ENCODE measurements at places on chromosomes 3 and 15.
A peak's percentile ranks its signal among the peaks of the same experiment; 100 is the strongest.

DNA sequence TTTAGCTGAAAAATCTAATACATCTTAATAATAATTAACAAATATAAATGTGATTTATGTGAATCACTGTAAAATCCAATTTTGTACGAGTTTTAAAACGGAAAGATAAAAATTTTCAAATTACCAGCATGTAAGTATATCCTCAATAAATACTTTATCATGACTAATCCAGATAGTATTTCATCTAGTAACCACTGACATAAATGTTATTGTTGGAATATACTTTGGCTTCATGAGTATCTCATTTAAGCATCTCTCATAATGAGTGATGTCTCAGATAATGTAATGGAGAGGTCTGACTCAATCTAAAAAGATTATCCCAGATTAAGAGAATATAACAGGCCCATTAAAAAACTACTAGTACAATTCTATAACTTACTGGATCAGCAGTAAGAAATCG lies 216.3 kb downstream of the STAG1 start:
- no peak overlapping the region for H3K4me3 ChIP-seq
- H3K27ac ChIP-seq = no peak overlapping the region
- no peak for DNase-seq
- peaks cover 6% of the 10 kb centered on the region for H3K36me3 ChIP-seq
- no peaks in the 10 kb centered on the region for H3K4me1 ChIP-seq

GRCh38 chr15:48336940-48337339 lies 5.7 kb downstream of the DUT start:
- H3K36me3 ChIP-seq = peaks cover 11% of the 10 kb centered on the region
- no peak overlapping the region for H3K4me3 ChIP-seq
- H3K27me3 ChIP-seq = no peaks in the 10 kb centered on the region
- DNase-seq = no peak
- peaks cover 23% of the 10 kb centered on the region for H3K4me1 ChIP-seq
- no peak overlapping the region for H3K27ac ChIP-seq

- H3K27ac ChIP-seq = no peak overlapping the region
- DNase-seq = no peak
- H3K36me3 ChIP-seq = no peaks in the 10 kb centered on the region
- H3K27me3 ChIP-seq = peaks cover 1% of the 10 kb centered on the region
Measured at GRCh38 chr3:156383441-156384025, 171.4 kb downstream of the SSR3 start.

GRCh38 chr3:101643861-101644613 lies 32.9 kb downstream of the ZBTB11 start:
- no peaks in the 10 kb centered on the region for H3K27me3 ChIP-seq
- DNase-seq = no peak
- no peak overlapping the region for H3K4me3 ChIP-seq
- peaks cover 5% of the 10 kb centered on the region for H3K4me1 ChIP-seq
- no peak overlapping the region for H3K27ac ChIP-seq

GRCh38 chr15:57281321-57281720 lies 95.0 kb upstream of the CGNL1 start:
- no peaks in the 10 kb centered on the region for H3K27me3 ChIP-seq
- H3K36me3 ChIP-seq = peaks cover 34% of the 10 kb centered on the region
- DNase-seq = no peak
- peaks cover 3% of the 10 kb centered on the region for H3K4me1 ChIP-seq

DNA sequence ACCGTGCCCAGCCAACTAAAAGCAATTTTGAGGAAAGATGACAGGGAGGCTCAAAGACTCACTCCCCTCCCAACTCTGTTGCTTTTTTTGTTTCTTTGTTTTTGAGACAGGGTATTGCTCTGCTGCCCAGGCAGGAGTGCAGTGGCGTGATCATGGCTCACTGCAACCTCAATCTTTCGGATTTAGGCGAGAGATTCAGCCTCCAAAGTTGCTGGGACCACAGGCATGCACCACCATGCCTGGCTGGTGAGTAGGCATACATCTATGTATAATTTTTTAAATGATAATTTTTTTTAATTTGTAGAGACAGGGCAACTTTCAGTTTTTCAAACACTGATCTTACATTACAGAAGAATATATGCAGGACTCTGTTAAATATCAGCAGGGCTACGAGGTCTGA lies 15.8 kb upstream of the THUMPD3 start:
- no peak for DNase-seq
- no peak overlapping the region for H3K27ac ChIP-seq
- H3K27me3 ChIP-seq = no peaks in the 10 kb centered on the region
- no peaks in the 10 kb centered on the region for H3K36me3 ChIP-seq
- H3K4me3 ChIP-seq = no peak overlapping the region
- peaks cover 16% of the 10 kb centered on the region for H3K4me1 ChIP-seq

GRCh38 chr3:71530903-71531530 lies 52.5 kb downstream of the FOXP1 start:
- H3K36me3 ChIP-seq = peaks cover 8% of the 10 kb centered on the region
- no peak overlapping the region for H3K4me3 ChIP-seq
- DNase-seq = no peak

GRCh38 chr3:120344349-120344748 lies 4.8 kb downstream of the LRRC58 start:
- H3K4me1 ChIP-seq = peaks cover 46% of the 10 kb centered on the region
- H3K4me3 ChIP-seq = no peak overlapping the region
- H3K36me3 ChIP-seq = peaks cover 5% of the 10 kb centered on the region
- no peak for DNase-seq
- no peak overlapping the region for H3K27ac ChIP-seq

- H3K4me3 ChIP-seq = no peak overlapping the region
- peaks cover 32% of the 10 kb centered on the region for H3K4me1 ChIP-seq
- DNase-seq = no peak
- H3K27me3 ChIP-seq = no peaks in the 10 kb centered on the region
- no peaks in the 10 kb centered on the region for H3K36me3 ChIP-seq
Measured at GRCh38 chr3:64056606-64057180, 33.4 kb upstream of the PSMD6 start.

DNA sequence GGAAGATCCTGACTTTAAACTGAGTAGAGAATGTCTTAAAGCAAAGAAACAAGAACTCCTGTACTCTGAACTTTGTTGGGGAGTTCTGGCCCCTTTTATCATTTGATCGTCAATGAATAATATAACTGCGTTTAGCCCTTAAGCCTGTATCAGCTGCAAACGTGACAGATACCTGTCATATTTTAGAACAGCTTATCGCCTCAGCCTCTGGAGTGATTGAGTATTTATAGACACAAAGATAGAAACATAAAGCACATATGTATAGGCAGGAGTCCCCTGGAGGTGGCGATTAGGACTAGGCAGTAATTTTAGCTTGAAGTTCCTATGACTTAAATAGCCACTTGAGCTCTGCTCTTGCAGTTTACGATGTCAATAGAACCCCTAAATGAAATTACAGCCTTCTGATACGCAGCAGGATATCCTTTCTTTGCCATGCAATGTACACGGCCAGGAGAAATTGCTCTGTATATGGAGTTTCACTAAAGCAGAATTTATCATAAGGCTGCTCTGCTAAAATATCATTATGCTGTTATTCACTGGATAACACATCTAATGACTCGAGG lies 321.8 kb downstream of the TIGIT start:
- DNase-seq = no peak
- peaks cover 3% of the 10 kb centered on the region for H3K4me1 ChIP-seq
- no peaks in the 10 kb centered on the region for H3K27me3 ChIP-seq
- H3K36me3 ChIP-seq = peaks cover 3% of the 10 kb centered on the region
- no peak overlapping the region for H3K4me3 ChIP-seq

GRCh38 chr3:30768046-30768445 lies 126.4 kb downstream of the GADL1 start:
- H3K4me3 ChIP-seq = no peak overlapping the region
- no peak for DNase-seq
- H3K27me3 ChIP-seq = no peaks in the 10 kb centered on the region
- no peaks in the 10 kb centered on the region for H3K36me3 ChIP-seq
- H3K4me1 ChIP-seq = peaks cover 13% of the 10 kb centered on the region
- H3K27ac ChIP-seq = no peak overlapping the region

DNA sequence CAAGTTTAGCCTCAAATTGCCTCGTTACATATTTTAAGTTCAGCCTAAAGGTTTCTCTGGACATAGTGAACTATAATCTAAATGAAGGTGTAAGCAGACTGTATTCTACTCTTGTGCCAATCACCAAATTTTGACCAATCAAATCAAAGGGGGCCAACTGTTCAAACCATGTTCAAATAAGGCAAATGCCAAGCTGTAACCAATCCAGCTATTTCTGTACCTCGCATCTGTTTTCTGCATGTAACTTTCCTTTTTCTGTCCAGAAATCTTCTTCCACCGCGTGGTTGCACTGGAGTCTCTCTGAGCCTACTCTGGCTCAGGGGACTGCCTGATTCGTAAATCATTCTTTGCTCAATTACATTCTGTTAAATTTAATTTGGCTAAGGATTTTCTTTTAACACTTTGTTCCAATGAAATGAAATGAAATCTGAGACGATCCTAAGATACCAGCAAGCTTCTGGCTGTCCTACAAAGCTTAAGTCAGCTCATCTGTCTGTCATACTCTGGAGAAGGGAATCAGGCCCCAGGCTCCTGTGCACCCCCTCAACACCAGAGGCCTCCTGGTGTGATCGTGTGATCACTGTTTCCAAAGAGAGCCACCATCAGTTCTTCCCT lies 53.2 kb upstream of the ZNF148 start:
- H3K4me1 ChIP-seq = peaks cover 4% of the 10 kb centered on the region
- DNase-seq = no peak
- no peaks in the 10 kb centered on the region for H3K36me3 ChIP-seq
- no peak overlapping the region for H3K27ac ChIP-seq
- H3K4me3 ChIP-seq = no peak overlapping the region
- H3K27me3 ChIP-seq = no peaks in the 10 kb centered on the region

GRCh38 chr15:22973286-22973685 lies 6.9 kb downstream of the CYFIP1 start:
- no peak for DNase-seq
- H3K27me3 ChIP-seq = no peaks in the 10 kb centered on the region
- H3K27ac ChIP-seq = no peak overlapping the region
- no peak overlapping the region for H3K4me3 ChIP-seq
- peaks cover 11% of the 10 kb centered on the region for H3K4me1 ChIP-seq

DNA sequence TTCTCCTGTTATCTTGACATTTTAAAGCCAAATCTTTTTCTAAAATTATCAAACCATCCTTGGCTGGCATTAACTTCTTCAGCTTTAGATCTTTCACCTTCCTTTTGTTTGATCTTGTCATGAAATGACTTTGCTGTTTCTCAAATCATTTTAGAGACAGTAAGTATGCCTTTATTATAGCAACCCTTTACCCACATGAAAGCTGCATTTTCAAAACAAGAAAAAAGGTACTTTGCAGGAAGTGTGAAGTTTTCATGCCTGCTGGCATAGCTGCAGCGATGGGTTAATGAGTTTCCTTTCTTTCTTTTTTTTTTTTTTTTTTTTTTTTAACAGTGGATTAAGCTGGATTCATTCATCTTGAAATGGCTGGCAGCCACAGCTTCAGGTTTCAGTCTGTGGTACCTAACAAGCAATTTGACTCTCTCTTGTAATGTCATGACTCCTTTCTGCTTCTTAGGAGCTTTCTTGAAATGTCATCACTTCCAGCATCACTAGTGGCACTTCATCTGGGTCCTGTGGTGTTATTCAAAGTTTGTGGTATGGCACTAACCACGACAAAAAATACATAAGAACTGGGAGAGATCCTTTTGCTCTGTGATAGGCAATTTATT lies 18.8 kb downstream of the SLC25A26 start:
- no peaks in the 10 kb centered on the region for H3K4me1 ChIP-seq
- peaks cover 22% of the 10 kb centered on the region for H3K36me3 ChIP-seq
- H3K4me3 ChIP-seq = no peak overlapping the region

DNA sequence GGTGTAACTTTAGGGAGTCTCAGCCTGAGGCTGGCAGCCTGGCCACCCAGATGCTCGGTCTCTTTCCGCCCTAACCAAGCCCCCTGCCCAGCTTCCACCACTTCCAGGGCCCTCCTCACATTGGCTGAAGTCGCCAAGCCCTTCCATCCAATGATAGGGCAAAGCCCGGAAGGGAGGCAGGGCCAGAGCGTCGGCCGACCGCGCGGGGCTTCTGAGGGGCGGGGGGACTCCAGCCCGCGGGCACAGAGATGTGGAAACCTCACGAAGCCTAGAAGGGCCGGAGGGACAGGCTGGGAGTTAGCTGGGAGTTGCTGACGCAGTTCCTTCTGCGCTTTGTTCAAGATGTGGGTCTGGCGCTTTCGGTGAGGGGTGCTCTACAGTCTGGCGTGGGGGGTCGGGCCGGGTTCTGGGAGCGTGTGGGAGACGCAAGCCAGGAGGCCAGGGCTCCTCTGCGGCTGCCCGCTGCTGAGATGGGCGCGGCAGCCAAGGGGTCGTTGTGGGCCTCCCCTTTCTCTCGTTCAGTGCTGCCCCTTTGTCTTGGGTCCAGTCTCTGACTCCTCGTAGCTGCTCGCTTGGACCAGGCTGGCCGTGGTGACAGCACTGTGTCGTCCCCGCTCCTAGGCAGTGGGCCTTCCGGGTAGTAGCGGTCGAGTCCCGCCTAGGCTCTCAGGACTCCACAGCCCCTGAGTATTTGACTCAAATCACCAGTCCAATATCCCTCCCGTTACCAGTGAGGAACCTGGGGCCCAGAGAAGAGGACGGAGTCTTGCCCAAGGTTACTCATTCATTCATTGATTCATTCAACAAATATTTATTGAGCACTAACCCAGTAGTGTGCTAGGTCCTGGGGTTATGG lies at the start of gene ZNF660:
Gene ZNF660, plus strand, starts transcription at position 319 of the 856 bp plus-strand sequence. CDS start 9,230 bp downstream, outside the sequence.
- no peaks in the 10 kb centered on the region for H3K27me3 ChIP-seq
- peak within 1 kb of the TSS; percentile 87 for H3K4me3 ChIP-seq
- H3K36me3 ChIP-seq = peaks cover 23% of the 10 kb centered on the region
- peak within 1 kb of the TSS; percentile 93 for H3K27ac ChIP-seq
- DNase-seq = no peak
- peaks cover 24% of the 10 kb centered on the region for H3K4me1 ChIP-seq

- no peak for DNase-seq
- no peaks in the 10 kb centered on the region for H3K36me3 ChIP-seq
- no peaks in the 10 kb centered on the region for H3K27me3 ChIP-seq
- peaks cover 30% of the 10 kb centered on the region for H3K4me1 ChIP-seq
- no peak overlapping the region for H3K27ac ChIP-seq
Measured at GRCh38 chr3:67531181-67532101, 123.0 kb downstream of the SUCLG2 start.

GRCh38 chr3:41893977-41894376 lies 67.9 kb downstream of the ULK4 start:
- H3K36me3 ChIP-seq = peaks cover 15% of the 10 kb centered on the region
- H3K27ac ChIP-seq = no peak overlapping the region
- no peak for DNase-seq
- H3K27me3 ChIP-seq = no peaks in the 10 kb centered on the region
- no peak overlapping the region for H3K4me3 ChIP-seq

- H3K4me3 ChIP-seq = peak overlapping the region; percentile 66
- no peak overlapping the region for H3K27ac ChIP-seq
- no peaks in the 10 kb centered on the region for H3K36me3 ChIP-seq
- no peak for DNase-seq
Measured at GRCh38 chr3:133037436-133037835, 755 bp upstream of the TMEM108 start.

- H3K27ac ChIP-seq = no peak overlapping the region
- H3K27me3 ChIP-seq = no peaks in the 10 kb centered on the region
- no peak for DNase-seq
Measured at GRCh38 chr3:166052440-166052839, 215.2 kb upstream of the BCHE start.

DNA sequence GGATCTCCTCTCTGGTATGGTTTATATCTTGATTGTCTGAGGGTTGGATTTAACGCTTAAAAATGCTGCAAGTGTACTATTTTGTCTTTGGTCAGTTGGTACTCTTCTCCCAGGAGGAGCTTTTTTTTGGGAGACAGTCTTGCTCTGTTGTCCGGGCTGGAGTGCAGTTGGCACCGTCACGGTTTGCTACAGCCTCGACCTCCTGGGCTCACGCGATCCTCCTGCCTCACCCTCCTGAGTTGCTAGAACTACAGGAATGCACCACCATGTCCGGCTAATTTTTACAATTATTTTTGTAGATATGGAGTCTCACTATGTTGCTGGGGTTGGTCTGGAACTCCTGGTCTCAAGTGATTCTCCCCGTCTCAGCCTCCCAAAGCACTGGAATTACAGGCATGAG lies 89.5 kb downstream of the FNDC3B start:
- H3K27me3 ChIP-seq = no peaks in the 10 kb centered on the region
- H3K4me1 ChIP-seq = peaks cover 85% of the 10 kb centered on the region
- no peak overlapping the region for H3K4me3 ChIP-seq
- H3K27ac ChIP-seq = peak overlapping the region; percentile 96
- DNase-seq = no peak
